ENCODE measurements at places on chromosomes 4 and X. TPM values are rescaled to one million over a fixed set of nuclear protein-coding genes. Genes with fewer than 3 reads are reported as not detected.

DNA sequence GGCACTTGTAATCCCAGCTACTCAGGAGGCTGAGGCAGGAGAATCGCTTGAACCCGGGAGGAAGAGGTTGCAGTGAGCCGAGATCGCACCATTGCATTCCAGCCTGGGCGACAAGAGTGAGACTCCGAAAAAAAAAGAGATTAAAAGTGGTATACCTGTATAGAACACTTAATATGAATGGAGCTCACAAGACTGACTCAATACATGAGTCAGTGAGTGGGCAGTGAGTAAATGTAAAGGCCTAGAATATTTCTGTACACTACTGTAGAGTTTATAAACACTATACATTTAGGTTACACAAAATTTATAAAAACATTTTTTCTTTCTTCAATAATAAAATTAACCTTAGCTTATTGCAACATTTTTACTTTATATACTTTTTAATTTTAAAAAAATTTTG is 93.8 kb downstream of the CENPC start:
- H3K36me3 ChIP-seq: no peaks in the 10 kb centered on the region
- no peaks in the 10 kb centered on the region for H3K27me3 ChIP-seq
- no peak for DNase-seq
- no peaks in the 10 kb centered on the region for H3K4me1 ChIP-seq
- H3K27ac ChIP-seq: no peak overlapping the region

DNA sequence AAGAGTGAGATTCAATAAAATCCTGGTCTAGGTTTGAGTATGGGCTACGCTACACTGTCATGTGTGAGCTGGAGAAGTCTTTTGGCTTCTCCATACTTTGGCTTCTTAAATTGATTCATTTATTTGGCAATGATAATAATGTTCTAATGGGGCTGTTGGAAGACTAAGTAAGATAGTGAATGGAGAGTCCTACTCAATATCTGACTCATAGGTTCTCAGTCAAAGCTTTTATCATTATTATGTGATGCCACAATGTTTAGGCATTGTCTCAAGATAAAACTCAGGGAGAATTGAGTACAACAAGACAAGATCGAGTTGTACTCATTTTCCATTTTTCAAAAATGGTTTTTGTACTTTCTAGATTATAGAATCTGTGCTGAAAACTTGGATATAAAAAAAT is 92.5 kb upstream of the VEGFC start:
- no peak overlapping the region for H3K4me3 ChIP-seq
- no peaks in the 10 kb centered on the region for H3K27me3 ChIP-seq
- H3K4me1 ChIP-seq: no peaks in the 10 kb centered on the region
- no peaks in the 10 kb centered on the region for H3K36me3 ChIP-seq
- H3K27ac ChIP-seq: no peak overlapping the region

DNA sequence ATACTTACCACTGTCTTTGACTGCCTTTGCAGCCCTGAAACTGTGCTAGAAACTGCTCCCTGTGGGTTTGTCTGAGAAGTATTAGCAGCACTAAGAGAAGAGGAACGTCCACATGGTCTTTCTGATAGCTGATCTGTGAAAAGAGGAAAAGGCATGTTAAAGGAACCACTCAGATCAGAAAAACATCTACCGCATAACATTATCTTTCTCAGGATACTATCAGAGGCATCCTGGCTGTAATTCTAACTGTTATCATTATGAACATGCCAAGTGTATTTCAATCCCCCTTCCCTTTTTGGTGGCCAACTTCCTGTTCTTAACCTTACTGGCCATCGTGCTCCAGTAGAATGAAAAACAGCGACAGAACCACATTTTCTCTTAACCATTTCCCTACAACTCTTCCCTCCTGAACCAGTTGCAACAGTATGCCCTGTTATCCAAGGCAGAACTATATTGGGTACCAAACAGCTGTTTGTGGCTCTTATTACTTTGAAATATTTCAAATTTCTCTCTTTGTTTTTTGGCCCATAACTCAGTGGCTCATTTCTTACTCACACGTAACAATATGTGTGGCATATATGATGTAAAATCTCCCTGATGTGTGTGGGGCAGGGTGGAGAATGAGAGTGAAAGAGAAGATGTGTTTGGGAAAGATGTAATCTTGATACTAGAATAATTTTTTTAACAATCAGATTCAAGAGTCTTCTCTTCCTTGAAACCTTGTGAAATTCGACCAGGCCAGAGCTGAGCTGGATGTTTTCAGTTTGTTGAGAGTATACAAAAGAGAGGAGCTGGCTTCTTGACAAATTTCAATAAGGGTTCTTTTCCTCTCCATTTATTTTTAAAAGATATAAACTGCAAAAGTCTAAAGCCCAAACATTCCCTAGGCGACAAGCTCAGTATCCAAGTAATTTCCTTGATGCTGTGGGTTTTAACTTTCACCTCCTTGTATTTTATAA is 35.2 kb downstream of the ARHGEF6 start:
- no peak for DNase-seq
- H3K4me1 ChIP-seq: peaks cover 54% of the 10 kb centered on the region
- H3K4me3 ChIP-seq: no peak overlapping the region
- no peaks in the 10 kb centered on the region for H3K27me3 ChIP-seq

DNA sequence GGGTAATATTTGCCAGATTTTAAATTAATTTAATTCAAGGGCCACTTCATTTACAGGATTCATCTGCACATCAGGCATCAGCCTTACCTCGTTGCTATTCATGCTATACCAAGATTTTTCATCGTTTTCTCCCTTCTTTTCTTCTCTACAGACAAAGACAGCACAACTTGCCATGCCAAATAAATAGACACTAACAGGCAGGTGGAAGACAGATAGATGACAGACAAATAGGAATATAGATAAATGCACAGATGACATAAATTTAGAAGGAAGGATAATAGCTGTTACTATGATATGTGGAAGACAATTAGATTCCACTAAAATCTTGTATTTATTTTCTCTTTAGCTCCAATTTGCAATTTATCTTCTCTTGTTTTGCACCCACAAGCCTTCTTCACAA is 164.5 kb upstream of the ARX start:
- H3K36me3 ChIP-seq: no peaks in the 10 kb centered on the region
- no peaks in the 10 kb centered on the region for H3K4me1 ChIP-seq
- DNase-seq: no peak
- H3K4me3 ChIP-seq: no peak overlapping the region
- H3K27me3 ChIP-seq: no peaks in the 10 kb centered on the region

Gene TCEAL6
- not detected for total RNA-seq

Gene F8A3
- 15.5 TPM for total RNA-seq

Gene GDPD2
- total RNA-seq: not detected

Gene C4orf36
- total RNA-seq: 0.38 TPM

Gene AMER1
- total RNA-seq: 10.0 TPM

Gene SPANXA2
- not detected for total RNA-seq

Gene FGFR3
- total RNA-seq: not detected
